ENCODE measurements at places on chromosomes 11 and 22.

GRCh38 chr11:112728288-112728687 is 232.9 kb upstream of the NCAM1 start:
- DNase-seq = no peak

- no peak for DNase-seq
Measured at GRCh38 chr11:22786475-22786874, 43.1 kb downstream of the SVIP start.

DNA sequence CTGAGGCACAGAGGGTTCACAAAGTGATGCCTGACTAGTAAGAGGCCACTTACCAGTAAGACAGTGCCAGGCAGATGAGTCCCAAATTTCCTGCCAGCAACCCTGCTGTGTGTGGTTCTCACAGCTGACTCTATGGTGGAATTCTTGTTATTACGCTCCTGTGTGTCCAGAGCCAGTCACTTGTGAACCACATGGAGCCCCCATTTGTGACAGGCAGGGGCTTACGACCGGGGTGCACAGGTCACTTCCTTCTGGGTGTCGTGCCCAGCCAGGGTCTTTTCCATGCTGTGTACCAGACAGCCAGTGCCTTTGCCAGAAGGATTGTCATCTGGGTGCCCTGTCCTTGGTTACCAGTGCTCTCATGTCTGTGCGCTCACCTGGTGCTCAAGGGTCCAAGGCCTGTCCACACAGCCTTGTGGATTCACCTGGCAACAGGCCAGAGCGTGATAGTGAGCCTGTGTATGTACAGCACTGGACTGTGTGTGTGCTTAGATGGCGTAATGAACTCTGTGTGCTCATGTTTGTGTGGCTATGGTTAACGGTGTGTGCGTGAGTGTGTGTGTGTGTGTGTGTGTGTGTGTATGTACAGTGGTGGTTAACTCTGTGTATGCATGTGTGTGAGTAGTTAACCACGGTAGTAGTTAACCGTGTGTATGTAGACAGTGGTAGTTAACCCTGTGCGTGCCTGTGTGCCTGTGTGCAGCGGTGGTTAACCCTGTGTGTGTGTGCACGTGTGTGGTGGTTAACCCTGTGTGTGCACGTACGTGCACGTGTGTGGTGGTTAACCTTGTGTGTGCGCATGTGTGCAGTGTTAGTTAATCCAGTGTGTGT is 18.6 kb downstream of the GRAMD4 start:
- DNase-seq = no peak

GRCh38 chr11:72217841-72218240 is 1.2 kb downstream of the FOLR2 start:
- DNase-seq = no peak

GRCh38 chr11:96329419-96329818 is 13.6 kb downstream of the MAML2 start:
- no peak for DNase-seq

DNA sequence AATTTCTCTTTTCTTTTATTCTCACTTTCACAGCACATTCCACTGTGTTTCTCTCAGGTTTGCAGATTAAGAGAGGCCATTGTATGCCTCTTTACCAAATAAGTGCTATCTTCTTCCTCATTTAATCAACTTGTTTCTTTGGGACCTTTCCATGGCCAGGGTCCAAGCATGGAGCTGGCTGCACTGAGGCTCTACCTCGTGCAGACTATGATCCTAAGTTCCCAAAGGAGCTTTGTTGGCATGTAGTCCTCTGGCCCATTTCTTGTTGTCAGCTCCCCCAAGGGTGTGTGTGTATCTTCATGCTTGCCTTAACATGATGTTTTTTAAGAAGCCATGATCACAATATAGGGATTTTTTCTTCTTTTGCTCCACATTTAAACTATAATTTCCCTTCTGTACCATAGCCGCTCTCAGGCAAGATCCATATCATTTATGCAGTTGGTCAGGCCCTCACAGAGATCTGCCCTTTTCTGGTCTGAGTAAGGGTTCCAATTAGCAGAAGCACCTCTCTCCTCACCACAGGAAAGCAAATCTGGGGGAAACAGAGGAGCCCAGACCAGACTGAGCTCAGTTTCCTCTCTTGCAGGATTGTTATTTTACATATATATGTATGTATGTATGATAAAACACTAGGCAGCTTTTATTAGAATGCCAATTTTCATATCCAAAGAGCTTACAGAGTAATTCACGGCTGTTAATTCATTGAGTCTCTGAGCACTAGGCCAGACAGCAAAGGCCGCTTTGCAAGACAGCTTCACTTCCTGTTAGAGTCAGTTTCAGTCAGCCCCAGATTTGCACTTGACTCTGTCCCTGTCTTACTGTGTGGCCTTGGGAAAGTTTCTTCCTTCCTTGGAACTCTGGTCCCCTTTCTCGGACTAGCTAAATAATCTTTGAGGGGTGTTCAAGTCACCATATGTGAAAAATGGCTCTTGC is 34.3 kb downstream of the CYB5R2 start:
- no peak for DNase-seq

DNA sequence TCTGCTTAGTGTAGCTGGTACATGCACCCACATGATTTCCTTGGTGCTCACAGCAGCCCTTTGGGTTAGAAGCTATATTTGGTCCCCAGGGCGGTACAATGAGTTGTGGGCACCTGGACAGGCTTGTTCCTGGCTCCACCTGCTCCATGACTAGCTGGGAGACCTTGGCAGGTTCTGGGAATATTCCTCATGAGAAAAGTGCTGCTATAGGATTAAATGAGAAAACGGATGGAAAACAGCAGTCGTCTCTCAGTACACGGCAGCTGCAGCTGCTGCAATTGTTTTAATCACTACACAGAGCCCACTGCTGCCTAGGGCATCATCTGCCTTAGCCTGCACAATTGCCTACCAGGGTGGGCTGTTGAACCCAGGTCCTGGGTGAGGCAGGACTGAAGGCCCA is 424.5 kb upstream of the B3GAT1 start:
- DNase-seq = no peak
